ENCODE measurements at places on chromosomes 4 and X.

DNA sequence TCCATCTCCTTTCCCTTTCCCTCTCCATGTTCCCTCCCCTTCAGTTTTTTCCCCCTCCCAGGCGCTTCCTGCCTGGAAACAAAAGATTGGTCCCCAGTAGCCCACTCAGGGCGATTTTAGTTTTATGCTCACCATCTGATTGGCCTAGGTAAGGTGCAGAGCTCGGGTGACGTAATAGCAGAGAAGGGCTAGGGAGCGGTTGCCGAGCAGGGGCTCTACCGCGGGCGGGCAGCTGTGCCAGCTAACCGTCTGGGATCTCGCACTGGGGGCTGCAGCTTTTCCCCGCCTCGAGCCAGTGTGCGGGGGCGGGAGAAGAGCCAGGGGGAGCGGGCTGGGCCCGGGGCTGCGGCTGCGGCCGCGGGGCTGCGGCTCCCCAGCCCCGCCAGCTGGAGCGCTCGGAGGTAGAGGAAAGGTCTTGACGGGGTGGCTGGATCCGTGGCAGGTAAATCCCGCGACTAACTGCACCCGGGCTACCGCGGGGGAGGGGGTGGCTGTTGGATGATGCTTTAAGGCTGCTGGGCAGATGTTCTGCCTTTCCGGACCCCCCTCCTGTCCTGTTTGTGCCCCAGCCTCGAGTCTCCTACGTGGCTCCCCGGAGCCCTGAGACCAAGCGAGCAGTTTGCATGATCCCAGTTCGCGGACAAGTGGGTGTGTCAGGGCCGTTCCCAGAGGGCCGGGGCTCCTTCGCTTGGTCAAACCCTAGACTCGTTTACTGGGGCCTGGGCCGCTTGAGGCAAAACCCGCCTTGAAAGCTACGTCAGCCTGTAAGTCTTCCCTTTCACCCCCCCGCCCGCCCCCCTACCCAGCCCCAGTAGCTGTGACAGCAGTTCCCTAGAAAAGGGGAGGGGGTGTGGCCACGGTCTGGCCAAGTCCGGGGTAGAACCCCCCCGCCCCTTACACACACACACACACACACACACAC lies at the start of gene PAK3:
Gene PAK3, plus strand, starts transcription at position 218 of the 922 bp plus-strand sequence. CDS start 26,913 bp downstream, outside the sequence.
- H3K27me3 ChIP-seq = peaks cover 6% of the 10 kb centered on the region
- no peaks in the 10 kb centered on the region for H3K36me3 ChIP-seq
- DNase-seq = no peak
- peaks cover 10% of the 10 kb centered on the region for H3K4me1 ChIP-seq
- H3K4me3 ChIP-seq = peak within 1 kb of the TSS; percentile 38

- H3K4me3 ChIP-seq = no peak overlapping the region
- DNase-seq = no peak
- H3K27ac ChIP-seq = no peak overlapping the region
Measured at GRCh38 chrX:124005228-124005627, 43.7 kb downstream of the STAG2 start.

DNA sequence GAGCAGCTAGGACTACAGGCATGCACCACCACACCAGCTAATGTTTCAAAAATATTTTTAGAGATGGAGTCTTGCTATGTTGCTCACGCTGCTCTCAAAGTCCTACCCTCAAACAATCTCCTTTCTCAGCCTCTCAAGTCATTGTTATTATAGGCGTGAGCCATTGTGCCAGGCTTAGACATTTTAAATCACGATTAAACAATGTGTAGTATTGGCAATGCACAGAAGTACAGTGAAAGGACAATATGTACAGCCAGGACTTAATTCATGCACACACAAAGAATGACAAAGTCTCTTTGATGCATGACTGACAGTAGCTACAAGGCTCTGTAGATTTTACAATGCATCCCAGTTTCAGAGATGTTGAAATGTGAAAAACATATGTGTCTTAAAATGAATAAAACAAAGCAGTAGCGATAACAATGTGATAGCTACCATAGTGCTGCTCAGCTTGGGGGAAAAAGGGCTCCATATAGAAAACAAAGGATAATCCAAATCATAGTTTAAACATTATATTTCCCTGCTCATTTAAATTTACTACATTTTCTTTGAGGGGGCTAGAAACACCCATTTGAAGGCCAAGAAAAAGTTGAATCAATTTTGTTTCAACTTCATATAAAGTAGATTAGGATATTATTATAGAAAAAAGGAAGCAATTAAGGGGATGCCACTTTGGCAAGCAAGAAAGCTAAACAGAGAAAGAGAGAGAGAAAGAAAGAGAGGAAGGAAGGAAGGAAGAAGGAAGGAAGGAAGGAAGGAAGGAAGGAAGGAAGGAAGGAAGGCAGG lies 272.4 kb upstream of the SMIM31 start:
- no peaks in the 10 kb centered on the region for H3K4me1 ChIP-seq
- H3K27me3 ChIP-seq = no peaks in the 10 kb centered on the region
- DNase-seq = no peak
- no peaks in the 10 kb centered on the region for H3K36me3 ChIP-seq

DNA sequence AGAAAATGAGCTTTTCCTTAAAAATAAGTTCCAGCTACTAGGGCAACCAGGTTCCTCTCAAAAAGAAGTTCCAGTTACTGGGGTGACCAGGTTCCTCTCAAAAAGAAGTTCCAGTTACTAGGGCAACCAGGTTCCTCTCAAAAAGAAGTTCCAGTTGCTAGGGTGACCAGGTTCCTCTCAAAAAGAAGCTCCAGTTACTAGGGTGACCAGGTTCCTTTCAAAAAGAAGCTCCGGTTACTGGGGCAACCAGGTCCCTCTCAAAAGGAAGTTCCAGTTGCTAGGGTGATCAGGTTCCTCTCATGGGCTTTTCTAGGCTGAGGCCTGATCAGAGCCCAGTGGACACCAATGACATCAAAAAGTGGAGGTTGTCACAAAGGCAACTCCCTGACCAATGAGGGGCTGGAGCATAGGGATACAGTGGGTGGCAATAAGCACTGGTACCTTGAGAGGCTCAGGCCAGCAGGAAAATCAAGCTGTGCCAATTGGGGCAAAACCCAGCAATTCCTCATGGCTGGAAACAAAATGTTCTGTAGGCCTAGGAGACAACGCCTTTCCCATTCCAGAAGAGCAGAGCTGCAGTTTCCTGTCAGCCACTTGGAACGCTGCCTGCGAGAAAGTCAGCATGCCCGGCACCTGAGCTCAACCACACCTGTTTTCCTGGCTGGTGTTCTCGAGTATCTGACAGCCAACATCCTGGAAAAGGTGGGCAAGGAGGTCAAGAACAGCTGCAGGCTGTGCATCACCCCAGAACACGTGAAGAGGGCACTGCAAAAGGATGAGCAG lies 12.3 kb upstream of the SYTL5 start:
- DNase-seq = no peak
- no peaks in the 10 kb centered on the region for H3K4me1 ChIP-seq
- no peaks in the 10 kb centered on the region for H3K36me3 ChIP-seq
- H3K4me3 ChIP-seq = no peak overlapping the region
- H3K27me3 ChIP-seq = no peaks in the 10 kb centered on the region

DNA sequence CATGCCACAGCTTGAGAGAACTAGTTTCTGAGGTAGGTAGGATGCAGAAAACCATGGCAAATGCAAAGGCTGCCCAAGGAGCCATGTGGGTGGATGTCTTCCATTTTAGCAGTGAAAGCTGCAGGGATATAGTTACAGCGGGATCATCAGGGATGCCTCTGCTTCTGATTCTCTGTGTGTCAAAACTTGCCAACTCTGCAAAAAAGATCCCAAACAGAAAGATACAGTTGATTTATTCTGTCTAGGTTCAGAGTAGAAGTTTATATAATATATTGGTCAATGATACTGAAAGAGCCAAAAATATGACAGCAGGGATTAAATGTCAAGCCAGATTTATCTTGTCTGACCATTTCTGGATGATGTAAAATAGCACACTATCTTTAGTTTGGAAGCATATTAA lies 42.4 kb upstream of the SFRP2 start:
- no peak overlapping the region for H3K27ac ChIP-seq
- DNase-seq = no peak
- H3K4me3 ChIP-seq = no peak overlapping the region

GRCh38 chr4:80161413-80162058 lies 35.8 kb upstream of the PRDM8 start:
- no peaks in the 10 kb centered on the region for H3K27me3 ChIP-seq
- no peak overlapping the region for H3K27ac ChIP-seq
- H3K4me1 ChIP-seq = no peaks in the 10 kb centered on the region
- no peak overlapping the region for H3K4me3 ChIP-seq
- H3K36me3 ChIP-seq = no peaks in the 10 kb centered on the region

DNA sequence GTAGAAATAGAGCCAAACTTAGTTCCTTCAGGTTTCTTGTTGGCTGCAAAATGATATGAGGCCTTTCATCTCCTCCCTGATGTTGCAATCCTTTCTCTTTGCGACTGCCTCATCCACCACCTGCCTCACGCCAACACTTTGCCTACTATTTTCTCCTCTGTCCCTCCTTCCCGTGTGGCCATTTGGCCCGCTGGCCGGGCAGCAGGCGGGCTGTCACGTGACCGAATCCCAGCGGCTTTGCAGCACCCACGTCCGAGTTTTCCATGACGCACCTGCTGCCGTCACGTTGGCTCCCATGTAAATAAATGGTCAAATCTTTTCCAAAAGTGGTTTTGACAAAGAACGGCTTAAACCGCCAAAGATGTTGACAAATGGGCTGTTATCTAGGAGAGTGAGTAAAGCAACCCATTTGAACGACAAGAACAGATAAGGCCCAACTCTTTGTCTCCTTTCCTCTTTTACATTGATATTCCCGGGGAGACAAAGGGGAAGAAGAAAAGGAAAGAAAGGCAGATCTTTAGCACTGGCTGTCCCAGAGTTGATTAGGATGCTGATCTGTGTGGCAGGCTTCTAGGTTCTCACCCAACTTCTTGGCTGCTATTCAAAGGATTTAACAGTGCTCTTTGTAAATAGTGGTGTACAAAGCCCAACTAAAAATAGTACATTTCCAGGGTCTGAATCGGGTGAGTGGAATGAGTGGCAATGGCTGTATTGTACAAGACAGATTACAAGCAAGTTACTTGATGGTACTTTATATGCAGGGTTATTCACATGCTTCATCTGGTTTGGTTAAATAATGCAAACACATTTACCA lies 174.2 kb upstream of the JADE1 start:
- H3K27me3 ChIP-seq = no peaks in the 10 kb centered on the region
- H3K4me1 ChIP-seq = no peaks in the 10 kb centered on the region
- no peak for DNase-seq
- H3K4me3 ChIP-seq = no peak overlapping the region
- H3K27ac ChIP-seq = no peak overlapping the region
- no peaks in the 10 kb centered on the region for H3K36me3 ChIP-seq

DNA sequence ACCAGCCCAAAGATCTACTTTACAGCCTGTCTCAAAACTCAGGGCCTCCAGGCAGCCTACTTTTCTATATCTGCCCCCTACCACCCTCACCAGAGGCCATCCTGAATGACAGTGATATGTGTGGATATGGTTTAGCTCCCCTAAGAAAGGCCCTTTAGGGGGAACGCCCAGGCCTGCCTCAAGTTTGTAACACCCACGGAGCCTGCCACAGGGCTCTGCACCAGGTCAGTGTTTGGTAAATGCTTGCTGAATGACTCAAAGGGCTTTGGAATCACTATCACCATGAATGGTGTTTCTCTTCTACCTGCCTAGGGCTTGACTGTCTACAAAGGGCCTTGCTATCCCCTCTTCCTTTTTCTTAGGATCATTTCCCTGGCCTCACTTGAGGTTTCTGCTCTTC lies 11.3 kb upstream of the LONRF3 start:
- H3K36me3 ChIP-seq = no peaks in the 10 kb centered on the region
- H3K27ac ChIP-seq = no peak overlapping the region
- no peak for DNase-seq
- H3K4me1 ChIP-seq = no peaks in the 10 kb centered on the region
- no peak overlapping the region for H3K4me3 ChIP-seq

DNA sequence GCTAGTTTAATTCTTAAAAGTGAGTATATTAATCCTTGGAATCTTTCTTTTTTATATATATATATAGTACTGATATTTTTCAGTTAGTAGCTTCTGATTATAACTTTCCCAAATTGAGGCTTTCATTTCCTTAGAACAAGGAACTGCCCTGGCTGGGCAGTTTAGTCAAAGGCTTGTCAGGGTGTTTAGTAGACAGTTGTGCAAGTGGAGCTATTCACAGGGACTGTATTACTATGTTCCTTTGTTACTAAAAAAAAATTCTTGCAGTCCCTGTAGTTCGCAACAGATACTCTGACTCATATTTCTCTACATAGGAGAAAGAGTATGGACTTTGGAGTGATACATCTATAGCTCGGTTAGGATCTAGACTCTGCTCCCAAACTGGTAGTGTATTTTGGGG lies 20.8 kb downstream of the USO1 start:
- no peaks in the 10 kb centered on the region for H3K27me3 ChIP-seq
- H3K4me3 ChIP-seq = no peak overlapping the region
- no peaks in the 10 kb centered on the region for H3K36me3 ChIP-seq
- no peak overlapping the region for H3K27ac ChIP-seq
- H3K4me1 ChIP-seq = no peaks in the 10 kb centered on the region

DNA sequence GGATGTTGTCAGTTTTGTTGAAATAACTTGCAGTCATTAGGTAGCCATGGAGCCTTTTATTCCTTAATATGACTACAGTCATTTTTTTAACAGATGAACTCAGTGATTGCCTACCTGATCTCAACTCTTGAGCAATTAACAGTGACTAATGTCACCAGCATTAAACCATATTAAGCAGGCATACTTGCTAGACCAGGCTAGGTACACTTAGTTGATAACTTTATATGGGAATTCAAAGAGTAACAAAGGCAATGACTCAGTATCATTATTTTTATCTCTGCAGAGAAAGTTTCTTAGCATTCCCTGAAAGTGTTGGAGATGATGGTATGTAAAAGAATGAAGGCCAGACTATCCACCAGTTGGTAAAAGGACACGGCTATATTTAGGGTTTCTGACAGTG lies at the start of gene C4orf54:
Gene C4orf54, minus strand, starts transcription at position 31 of the 400 bp plus-strand sequence. CDS start 3,180 bp downstream, outside the sequence.
- H3K27me3 ChIP-seq = no peaks in the 10 kb centered on the region
- no peaks in the 10 kb centered on the region for H3K4me1 ChIP-seq
- H3K36me3 ChIP-seq = no peaks in the 10 kb centered on the region

DNA sequence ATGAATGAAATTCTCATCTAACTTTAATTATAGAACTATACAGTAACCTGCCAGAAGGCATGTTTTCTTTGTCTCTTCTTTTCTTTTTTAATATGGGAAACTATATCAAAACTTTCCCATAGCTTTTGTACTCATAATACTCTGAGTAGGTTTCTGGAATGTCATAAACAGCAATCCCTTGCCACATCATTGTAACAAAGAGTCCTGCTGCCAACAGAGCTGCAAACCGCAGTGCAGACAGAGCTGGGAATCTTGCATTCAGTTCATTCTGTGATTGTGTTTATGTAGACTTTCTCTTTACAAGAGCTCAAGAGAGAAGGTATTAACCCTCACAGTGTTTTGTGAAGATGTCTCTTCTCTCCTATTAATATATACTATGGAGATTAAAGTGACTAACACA lies 304.4 kb upstream of the SLIT2 start:
- H3K27ac ChIP-seq = no peak overlapping the region
- H3K27me3 ChIP-seq = no peaks in the 10 kb centered on the region
- H3K4me1 ChIP-seq = no peaks in the 10 kb centered on the region
- no peak for DNase-seq
- H3K36me3 ChIP-seq = no peaks in the 10 kb centered on the region

- no peak for DNase-seq
- no peaks in the 10 kb centered on the region for H3K27me3 ChIP-seq
- no peak overlapping the region for H3K27ac ChIP-seq
- H3K36me3 ChIP-seq = no peaks in the 10 kb centered on the region
- H3K4me1 ChIP-seq = no peaks in the 10 kb centered on the region
Measured at GRCh38 chr4:71230271-71231128, 108.3 kb upstream of the SLC4A4 start.
